HepG2 (cell line): ENCODE measurements at places on chromosomes 16 and 17. TPM values are rescaled to one million over a fixed set of nuclear protein-coding genes. Genes with fewer than 3 reads are reported as not detected.

DNA sequence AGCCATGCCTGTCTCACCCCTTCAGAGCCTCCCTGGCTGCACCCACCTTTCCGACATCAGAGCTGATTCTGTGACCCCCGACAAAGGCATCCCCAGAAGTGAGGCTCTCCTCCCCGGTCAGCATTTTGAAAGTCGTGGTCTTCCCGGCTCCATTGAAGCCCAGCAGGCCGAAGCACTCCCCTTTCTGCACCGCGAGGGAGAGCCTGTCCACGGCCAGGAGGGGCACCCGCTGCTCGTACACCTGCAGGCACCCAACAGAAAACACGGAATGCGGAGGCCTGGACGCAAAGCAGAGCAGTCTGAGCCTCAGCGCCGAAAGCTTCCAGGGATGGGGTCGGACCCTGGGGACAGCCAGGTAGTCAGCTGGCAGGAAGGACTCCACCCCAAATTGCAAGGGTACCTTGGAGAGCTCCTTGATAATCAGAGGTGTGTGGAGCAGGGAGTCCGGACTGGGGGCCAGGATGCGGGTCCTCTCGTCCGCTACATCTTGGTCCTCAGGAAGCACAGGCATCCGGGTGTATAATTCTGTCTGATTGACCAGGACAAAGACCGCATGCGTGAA lies 13.1 kb upstream of the RNPS1 start:
- no peak for DNase-seq

TRAPPC2L gene
- total RNA-seq: 107 and 158 TPM in 2 replicates

GRCh38 chr16:71933017-71933416 lies 37.7 kb downstream of the IST1 start:
- DNase-seq: no peak

SOX15 gene
- 0.18 TPM in 1 of 2 replicates, not detected in the other for total RNA-seq

HSD17B2 gene
- 20.4 and 26.3 TPM in 2 replicates for total RNA-seq

C1QTNF8 gene
- total RNA-seq: 0.09 TPM in 1 of 2 replicates, not detected in the other

GRCh38 chr16:89009343-89010209 lies 32.6 kb upstream of the CBFA2T3 start:
- no peak for DNase-seq

SNN gene
- 8.4 TPM in 2 replicates for total RNA-seq

SCARF1 gene
- 0.24 TPM in 1 of 2 replicates, not detected in the other for total RNA-seq
